OCI-M1 (cell line): ENCODE measurements at places on chromosomes 1 and 21.

DNA sequence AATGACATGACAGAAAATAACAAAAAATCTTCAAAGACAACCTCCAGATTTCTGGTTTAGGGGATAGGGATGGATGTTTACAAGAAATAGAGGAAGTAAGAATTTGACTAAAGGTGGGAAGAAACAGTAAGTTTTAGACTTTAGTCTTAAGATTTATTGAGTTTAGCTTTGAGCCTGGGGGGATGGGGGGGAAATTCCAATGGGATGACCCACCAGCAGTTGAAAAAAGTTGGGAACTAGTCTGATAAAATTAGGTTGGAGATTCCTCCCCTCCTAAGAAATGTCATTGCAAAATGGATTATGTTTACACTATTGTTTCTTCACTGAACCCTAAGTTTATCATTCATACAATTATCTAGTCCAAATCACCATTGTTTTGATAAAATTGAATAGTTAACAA lies 28.4 kb downstream of the WDR26 start:
- no peak for DNase-seq

DNA sequence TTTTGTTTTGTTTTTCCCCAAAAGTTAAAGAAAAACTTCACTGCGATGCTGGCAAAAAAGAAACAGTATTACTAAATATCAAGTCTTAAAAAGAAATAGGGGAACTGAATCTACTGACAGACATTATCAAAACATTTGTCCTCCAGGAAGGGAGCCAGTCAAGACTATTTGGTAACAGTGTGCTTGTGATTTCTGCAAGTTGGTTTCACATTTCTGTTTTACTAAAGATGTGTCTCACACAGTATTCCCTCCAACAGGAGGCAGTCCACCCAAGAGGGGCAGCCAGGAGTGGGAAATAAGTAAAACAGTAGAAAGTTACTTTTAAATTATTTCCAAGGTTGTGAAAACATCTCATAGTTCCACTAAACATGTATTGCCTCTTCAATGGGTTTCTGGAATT lies 74.4 kb upstream of the SDC3 start:
- peak; percentile 34 for DNase-seq

GRCh38 chr1:80919426-80919825 lies 881.3 kb upstream of the ADGRL2 start:
- no peak for DNase-seq

DNA sequence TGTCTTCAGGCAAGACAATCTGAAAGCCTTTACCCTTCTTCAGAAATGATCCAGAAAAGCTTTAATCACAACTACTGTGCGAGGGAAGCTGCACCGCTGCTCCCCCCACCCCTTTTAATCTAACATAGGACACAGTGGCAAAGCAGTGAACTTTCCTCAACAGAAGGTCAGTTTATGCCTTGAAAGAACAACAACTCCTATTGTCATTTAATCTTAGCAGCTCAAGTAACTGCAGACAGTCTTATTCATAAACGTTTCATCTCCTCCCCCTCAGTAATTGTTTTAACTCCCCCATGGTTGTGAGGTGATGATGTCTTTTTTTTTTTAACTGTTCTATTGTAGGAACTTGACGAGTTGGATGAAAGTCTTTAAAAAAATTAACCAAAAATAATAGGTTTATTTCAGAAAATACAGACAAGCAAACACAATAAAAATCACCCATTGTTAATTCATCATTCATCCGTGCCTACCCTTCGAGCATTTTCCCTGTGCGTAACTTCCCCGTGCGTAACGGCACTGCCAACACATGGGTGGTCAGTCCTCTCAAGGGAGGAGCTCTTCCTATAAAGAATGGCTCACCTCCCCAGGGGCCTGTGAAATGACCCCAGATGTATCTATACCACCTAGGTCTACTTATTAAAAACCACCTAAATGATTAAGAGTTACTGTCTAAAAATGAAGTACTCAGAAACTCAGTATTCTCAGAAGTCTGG lies 3.3 kb upstream of the ADAR start:
- peak; percentile 57 for DNase-seq

- DNase-seq, result no peak
These were observed 89.8 kb upstream of the KCNE2 start for GRCh38 chr21:34274001-34274400.

DNA sequence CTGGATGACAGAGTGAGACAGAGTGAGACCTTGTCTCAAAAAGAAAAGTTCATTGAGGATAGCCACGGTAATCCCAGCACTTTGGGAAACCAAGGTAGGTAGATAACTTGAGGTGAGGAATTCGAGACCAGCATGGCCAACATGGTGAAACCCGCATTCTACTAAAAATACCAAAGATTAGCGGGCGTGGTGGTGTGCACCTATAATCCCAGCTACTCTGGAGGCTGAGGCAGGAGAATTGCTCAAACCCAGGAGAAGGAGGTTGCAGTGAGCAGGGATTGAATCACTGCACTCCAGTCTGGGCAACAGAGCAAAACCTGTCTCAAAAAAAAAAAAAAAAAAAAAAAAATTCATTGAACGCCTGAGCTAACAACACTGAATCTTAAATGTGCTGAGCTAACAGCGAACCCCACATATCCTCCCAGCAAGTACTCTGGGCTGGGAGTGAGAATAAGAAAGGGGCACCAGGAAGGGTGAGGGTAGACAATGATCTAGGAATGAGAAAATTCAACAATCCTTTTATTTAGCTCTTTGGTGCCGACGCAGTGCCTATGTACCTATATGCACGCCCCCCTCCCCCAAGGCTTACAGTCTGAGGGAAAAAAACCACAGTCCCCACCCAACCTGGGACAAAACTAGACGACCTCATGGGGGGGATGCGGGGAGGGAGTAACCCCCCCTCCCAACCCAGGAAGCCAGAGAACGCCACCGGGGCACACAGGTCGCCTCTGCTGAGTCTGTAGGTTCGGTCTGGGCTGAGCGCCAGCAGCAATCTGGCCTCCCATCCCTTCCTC lies 1.4 kb upstream of the CACNA1S start:
- no peak for DNase-seq

GRCh38 chr1:14135070-14135469 lies 435.1 kb downstream of the PRDM2 start:
- no peak for DNase-seq

GRCh38 chr21:42556960-42557359 lies 43.3 kb downstream of the SLC37A1 start:
- DNase-seq, result no peak

GRCh38 chr1:196007763-196008162 lies 600.5 kb downstream of the KCNT2 start:
- DNase-seq, result no peak

DNA sequence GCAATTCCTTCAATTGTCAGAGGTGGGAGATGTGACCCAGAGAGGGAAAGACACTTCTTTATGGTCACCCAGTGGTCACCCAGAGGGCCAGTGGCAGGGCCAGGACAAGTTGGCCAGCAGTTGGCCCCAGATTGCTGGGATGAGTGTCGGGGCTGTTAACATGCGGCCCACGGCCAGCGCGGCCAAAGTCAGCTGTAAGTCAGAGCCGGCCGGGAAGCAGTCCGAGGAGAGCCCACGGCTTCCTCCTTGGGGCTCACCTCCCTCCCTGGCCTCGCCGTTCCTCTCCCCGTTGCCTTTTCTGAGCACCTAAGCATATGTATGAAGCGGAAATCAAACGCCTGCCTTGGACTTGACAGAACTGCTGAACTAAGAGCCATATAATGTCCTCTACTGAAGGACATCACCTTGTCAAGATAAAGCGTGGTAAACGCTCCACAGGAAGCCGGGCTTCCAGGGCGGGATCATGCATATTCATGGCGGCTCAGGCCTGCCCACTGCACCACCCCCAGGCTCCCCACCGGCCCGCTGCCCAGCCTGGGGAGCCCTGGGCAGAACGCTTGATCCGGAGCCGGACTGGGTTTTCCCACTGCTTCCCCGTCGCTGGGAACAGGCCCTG lies 245.4 kb upstream of the POU3F1 start:
- no peak for DNase-seq

GRCh38 chr21:37153935-37154350 lies 80.9 kb downstream of the TTC3 start:
- no peak for DNase-seq

DNA sequence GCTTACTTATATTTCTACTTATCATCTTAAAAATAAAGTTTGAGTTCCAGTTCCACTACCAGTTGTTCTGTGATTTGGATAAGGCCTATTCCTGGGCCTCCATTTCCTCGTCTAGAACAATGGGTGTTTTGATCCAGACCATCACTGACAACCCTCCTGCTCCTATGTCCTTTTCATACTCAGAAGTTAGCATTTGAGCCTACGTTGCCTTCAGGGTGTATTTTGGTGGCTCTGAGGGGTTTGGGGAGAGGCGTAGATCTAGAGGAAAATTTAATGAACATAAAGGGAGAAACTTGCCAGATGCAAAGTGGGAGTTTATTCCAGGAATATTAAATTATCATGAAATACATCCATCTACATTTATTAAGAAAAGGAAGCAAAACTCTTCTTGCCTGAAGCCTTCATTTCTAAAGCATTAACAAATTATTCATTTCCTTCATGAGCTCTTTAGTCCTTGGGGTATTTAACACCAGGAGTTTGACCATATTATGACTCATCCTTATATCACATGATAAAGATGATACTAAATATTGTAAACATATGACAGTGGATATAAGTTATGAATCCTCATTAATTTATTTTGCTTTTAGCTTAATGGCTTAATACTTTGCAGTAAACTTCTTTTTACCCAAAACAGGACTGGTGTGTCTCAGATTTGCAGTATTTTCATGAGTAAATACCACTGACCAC lies 47.2 kb upstream of the SYT14 start:
- no peak for DNase-seq

DNA sequence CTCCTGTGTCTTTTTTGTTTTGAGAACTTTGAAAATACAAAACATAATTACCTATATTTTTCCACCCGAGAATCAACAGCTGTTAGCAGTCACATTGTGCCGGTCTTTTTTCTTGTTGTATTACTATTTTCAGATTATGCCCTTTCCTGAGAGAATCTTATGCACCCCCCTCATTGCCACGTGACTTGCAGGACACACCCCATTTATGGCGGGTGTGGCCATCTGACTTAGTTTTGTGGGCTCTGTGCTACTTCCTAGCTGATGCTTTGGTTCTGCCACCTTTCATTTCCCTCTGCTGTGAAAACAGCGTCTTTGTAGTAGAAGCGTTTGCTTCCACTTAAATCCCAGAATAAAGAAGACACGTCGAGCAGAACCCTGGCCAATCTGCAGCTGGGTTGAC lies 82.8 kb upstream of the SOX13 start:
- DNase-seq, result peak; percentile 13

DNA sequence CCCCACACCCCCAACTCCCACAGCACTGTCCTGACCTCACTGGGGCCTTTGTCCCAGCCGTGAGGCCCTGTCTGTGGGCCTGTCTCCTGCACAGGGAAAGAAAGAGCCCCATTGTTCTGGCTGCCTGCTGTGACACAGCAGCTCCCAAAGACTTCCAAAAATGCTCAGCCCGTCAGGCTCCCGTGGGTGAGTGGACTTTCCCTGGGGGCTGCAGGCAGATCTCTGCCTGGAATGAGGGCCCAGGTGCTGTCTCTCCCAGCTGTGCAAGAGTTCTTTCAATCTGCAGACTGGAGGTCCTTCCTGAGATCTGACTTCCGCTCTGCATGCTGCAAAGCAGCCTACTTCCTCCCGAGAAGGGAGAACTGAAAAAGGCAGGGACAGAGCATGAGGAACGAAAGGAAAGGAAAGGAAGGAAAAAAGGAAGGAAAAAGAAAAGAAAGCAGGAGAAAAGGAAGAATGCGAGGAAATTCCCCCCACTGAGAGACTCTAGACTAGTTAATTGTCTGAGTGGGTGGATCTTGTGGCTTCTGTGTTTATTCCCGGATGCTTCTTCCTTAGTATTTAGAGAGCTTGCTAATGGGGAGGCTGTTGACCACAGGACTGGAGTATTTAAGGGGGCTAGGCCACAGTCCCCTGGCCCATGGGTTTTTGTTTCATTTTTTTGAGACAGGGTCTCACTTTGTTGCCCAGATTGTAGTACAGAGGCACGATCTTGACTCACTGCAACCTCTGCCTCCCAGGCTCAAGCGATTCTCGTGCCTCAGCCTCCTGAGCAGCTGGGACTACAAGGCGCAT lies 15.0 kb downstream of the NES start:
- DNase-seq, result no peak

DNA sequence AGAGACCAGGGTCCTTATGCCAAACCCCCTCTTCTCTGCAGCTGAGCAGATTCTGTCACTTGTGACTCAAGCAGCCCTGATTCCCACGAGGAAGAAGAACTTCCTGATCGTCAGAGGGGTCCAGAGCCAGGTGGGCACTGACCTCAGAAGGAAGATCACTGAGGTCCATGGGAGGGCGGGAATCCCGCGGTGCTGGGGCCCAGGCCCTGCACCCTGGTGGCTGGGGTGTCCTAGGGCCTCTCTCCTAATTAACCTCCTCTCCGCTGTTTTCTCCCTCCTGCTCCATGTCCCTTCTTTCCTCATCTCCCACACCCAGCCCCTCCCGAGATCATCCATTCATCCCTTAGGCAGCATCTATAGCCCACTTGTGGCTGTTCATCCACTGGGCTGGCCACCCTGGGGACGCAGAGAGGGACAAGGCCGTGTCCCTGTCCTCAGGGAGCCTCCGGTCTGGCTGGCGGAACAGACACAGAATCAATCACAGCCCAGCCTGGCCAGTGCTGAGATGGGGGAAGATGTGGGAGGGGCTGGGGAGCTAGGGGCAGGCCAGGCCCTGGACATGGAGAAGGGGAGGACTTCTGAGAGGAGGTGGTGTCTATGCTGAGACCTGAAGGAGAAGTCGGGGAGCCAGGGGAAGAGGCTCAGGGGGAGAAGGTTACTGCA lies 638.3 kb downstream of the MATN1 start:
- DNase-seq, result no peak

DNA sequence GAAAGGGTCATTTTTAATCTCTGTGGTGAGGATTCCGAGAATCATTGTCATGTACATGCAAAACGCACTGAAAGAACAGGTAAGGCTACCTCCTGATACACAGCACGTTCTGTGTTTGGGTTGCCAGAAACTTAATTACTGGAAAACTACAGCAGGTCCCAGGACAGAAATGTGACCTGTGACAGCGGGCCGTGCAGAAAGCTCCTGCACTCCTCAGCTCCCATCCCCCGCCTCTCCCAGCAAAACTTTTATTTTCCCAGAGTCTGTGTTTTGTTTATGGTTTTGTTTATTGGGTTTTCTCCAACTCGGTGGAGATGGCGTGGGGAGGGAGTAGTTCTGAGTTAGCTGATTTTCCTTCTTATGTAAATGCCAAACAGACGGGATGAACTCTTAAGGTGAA lies 44.7 kb downstream of the SLC44A3 start:
- no peak for DNase-seq

DNA sequence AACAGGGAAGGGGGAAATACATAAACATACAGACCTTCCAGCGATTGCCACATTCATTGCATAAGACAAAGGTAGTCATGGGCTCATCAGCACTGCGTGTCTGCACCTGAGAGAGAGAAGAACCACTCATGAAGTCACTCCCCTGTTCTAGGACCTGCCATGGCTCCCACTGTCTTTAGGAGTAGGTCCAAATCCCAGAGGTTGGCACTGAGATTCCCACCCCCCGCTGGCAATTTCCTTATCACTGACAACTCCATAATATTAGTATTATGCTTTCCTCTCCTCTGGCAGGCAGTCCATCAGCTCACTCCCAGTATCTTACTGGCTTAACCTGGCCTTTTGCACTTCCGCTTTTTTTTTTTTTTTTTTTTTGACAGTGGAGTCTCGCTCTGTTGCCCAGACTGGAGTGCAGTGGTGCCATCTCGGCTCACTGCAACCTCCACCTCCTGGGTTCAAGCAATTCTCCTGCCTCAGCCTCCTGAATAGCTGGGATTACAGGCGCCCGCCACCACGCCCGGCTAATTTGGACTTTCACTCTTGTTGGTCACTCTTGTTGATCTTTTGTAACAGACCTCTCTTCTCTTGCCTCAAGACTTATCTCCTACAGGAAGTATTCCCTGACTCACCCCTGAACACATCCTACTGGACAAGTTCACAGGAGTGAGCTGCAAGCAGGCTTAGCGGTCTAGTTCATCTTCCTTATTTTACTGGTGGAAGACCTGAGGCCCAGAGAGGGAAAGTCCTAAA lies 14.8 kb upstream of the ZNF436 start:
- peak; percentile 52 for DNase-seq
